ENCODE measurements at places on chromosomes 6 and 20.

GRCh38 chr6:169799474-169799926 lies 48.1 kb downstream of the ERMARD start:
- no peak for DNase-seq

DNA sequence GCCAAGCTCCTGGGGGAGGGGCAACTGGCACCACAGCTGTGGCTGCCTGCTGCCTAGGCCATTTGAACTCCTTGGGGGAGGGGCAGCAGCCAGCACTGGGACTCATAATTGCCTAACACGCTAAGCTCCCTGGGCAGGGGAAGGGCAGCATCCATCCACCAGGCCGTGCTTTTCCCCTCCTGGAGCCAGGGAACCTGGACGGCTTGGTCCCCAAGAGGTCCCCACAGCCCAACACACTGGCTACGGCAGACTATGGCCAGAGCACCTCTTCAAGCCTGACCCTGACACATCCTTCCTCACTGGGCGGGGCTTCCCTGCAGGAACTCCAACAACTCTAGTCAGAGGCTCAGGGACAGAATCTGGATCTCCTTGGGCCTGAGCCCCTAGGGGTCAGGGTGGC lies 269.4 kb downstream of the RNF144B start:
- no peak for DNase-seq

DNA sequence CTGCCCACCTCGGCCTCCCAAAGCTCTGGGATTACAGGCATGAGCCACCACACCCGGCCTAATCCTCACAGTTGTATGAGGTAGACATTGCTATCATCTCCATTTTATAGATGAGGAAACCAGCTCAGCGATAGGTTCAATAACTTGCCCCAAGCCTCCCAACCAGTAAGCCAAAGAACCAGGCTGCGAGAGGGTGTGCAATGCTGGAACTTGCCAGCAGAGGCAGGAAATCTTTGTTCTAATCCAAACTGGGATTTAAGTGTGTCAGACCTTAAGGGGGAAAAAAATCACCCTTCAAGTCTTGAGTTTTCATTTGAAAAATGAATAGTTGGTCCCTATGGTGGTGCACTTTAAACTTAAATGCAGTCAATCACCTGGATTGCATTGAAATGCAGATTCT lies 20.1 kb upstream of the RNGTT start:
- no peak for DNase-seq

DNA sequence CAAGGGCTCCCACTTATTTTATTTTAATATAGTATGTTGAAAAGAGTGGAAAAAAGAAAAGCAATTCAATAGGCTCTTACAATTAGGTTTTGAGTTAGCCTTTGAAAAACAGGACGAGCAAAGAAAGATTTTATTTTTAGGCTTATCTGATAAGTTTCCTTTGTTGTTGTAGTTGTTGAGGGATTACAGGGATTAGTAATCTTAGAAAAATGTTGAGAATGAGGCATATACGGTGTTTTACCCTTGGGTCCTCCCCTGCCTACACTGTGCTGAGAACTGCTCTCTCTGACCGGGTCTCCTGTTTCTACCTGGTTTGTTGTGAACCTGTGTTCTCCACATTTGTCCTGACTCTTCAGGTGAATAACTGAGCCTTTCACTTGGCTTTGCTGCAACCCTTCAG lies 16.7 kb downstream of the TRAPPC3L start:
- DNase-seq, result no peak

GRCh38 chr20:60540591-60540990 lies 582.4 kb downstream of the CDH26 start:
- DNase-seq, result no peak

GRCh38 chr6:33809594-33809993 lies 5.8 kb upstream of the MLN start:
- no peak for DNase-seq

DNA sequence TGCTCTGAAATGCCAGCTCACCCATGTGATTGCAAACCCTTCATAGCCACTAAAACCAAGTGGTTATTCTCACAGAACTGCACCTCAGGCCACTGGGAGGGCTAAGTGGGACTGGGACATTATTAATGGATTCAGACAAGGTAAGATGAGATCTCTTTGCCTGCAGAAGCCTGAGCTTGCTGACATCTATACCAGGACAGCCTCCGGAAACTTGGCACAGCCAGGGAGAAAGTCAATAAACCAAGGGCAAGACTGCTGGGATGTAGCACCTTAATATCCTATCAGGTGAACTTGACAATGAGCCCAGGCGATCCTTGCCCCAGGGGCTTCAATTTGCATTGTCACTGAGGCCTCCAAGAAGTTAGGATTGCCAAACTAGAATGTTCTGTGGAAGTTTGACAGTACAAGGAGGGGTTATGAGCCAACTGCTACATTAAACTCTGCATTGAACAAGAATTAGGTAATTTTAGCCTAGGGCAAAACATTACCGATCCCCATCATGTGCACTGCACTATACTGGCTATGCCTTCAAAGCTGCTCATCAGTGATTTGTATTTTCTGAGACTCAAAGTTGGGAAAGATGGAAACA lies 60.1 kb upstream of the RALGAPA2 start:
- no peak for DNase-seq

DNA sequence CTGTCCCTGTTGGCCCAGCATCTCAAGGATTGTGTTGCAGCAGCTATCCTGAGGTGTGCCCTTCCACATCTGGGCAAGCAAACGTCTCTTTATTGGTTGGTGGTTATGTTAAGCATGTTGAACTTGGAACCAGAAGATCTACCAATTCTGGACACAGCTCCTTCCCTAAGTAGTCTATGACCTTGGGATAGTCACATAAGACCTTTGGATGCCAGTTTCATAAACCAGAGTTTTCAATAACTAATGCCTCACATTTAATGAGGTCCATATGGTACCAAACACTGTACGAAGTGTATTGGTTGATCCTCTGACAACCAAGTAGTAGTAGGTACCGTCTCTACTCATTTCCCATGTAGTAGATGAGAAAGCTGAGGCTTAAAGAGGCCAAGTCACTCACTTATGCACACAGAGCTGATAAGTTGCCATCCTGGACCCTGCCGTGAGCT lies 3.7 kb downstream of the CYP24A1 start:
- DNase-seq, result no peak

GRCh38 chr6:160028487-160029275 lies 59.8 kb downstream of the IGF2R start:
- no peak for DNase-seq

Measured in stimulated activated CD4-positive, alpha-beta T cell treated with anti-CD3 and anti-CD28 coated beads, Interleukin-12 subunit alpha, Interleukin-12 subunit beta, amount 100 ng/mL, for 48 hours (primary cell).